ENCODE measurements at places on chromosomes 4 and X. TPM values are rescaled to one million over a fixed set of nuclear protein-coding genes. Genes with fewer than 3 reads are reported as not detected.

SEPTIN6 gene
- 32.4 TPM for polyA plus RNA-seq

ELF4 gene
- polyA plus RNA-seq = 2.6 TPM

RAB41 gene
- not detected for polyA plus RNA-seq

GPR173 gene
- polyA plus RNA-seq = 1.7 TPM
